ENCODE measurements at places on chromosomes 11 and 22.

DNA sequence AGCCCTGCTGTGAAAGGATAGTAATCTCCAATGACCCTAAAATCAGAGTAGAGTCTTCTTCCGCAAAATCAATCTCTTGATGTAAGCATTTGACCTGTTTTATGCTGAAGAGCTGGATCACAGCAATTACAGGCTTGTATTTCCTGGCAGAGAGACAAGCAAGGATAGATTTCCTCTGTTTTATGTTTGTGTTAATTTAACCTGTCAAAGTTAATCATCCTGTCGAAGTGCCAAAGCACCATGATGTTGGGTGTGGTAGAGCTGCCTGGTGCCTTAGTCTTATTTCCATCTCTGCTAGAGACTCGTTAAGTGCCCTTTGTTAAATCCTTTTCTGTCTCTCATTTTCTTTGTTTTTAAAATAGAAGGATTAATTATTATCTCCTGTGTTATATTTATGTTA is 248.1 kb downstream of the CNTN5 start:
- DNase-seq, result no peak

GRCh38 chr22:29149841-29150555 is 55.7 kb upstream of the EMID1 start:
- peak; percentile 18 for DNase-seq

DNA sequence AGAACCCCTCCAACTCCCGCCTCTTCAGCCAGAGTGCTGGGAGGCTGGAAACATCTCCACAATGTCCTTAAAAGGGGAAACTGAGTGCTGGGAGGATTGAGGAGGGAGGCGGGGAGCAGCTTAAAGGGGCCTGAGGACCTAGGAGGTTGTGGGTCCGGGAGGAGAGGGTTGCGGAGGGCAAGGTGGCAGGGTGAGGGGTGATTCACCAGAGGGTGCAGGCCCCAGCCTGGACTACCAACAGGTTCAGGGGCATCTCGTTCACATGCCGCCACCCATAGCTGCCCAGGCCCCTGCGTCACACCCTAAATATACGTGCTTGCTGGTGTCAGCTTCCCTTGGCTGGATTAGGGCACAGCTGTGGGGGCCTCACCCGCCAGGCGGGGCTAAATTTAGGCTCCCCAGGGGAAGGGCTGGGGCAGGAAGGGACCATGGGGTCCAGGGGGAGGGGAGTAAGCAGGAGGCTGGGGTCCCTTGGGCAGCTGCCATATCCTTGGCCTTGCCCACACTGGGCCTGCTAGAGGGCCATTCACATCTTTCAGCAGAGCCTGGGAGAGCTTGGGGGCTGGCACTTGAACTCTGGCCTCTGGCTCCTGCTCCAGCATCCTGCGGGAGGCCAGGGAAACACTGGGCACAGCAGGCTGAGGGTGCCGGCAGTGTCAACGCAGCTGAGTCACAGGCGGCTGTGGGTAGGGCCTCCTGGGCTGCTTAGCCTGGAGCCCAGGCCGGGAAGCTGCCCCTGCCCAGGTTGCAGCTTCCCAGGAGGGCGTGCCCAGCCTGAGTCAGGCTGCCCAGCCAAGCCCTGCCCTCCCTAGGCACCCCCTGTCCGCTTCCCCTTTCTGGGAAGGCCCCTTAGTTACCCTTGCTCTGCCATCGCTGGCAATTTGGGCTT is 1.3 kb downstream of the EHBP1L1 start:
- no peak for DNase-seq

- DNase-seq, result peak; percentile 55
These were observed 492 bp downstream of the JHY start for GRCh38 chr11:122882857-122883645.

DNA sequence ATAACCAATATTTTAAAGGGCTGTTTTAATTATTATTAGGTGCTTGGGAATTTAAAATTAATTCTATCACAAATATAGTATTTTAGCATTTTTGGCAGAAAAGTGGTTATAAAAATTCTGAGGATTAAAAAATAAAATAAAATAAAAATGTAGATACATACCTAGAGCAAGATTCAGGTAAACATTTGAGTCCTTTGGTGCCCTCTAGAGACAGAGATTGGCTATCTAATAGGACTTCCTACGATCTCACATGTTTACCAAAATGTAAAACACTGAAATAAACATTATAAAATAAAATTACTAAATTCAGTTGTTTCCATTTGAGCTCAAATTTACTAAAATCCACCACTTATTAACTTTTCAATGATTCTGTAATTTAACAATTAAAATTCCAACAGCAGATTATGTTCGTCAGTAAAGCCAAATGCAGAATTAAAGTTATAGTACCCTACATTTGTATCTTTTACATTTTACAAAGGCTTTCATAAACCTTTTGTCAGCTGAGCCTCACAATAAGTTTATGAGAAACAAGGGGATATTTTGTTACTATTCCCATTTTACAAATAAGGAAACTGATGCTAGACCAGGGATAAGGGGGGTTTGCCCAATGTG is 27.7 kb downstream of the SLC36A4 start:
- DNase-seq, result peak; percentile 32

DNA sequence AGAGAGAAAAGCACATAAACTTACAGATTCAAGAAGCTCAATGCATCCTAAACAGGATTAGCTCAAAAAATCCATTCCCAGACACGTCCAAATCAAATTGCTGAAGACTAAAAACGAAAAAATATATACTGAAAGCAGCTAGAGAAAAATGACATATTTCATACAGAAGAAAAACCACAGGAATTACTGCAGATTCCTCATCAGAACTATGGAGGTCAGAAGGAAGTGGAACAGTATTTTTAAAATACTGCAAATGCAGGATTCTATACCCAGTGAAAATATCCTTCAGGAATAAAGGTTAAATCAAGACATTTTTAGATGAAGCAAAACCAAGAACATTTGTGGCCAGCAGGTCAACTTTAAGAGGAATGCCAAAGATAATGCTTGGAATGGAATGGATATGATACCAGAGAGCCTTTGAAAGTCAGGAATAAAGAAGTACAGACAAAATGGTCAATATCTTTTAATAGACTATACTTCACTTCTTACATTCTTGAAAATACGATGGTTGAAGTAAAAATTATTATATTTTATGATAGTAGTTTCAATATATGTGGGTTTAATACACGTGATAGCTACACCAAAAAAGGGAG is 352.9 kb downstream of the CTTN start:
- DNase-seq, result no peak

- no peak for DNase-seq
These were observed 44.6 kb downstream of the RSF1 start for GRCh38 chr11:77775936-77776335.

DNA sequence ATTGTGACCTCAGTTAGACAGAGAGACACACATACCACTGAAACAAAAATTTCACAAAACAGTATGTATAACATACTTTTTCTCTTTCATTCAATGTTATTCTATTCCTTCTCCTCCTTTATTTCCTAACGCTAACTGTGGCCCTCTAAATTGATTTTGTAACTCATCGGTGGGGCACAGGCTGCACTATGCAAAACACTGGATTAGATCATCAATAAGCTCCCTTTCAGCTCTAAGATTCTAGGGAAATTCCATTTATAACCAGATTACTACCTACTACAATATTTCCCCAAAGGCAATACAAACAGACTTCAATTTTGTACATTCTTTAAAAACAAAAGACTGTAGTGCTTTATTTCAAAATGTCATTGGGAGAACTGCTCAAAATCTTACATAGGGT is 6.1 kb downstream of the FJX1 start:
- no peak for DNase-seq

DNA sequence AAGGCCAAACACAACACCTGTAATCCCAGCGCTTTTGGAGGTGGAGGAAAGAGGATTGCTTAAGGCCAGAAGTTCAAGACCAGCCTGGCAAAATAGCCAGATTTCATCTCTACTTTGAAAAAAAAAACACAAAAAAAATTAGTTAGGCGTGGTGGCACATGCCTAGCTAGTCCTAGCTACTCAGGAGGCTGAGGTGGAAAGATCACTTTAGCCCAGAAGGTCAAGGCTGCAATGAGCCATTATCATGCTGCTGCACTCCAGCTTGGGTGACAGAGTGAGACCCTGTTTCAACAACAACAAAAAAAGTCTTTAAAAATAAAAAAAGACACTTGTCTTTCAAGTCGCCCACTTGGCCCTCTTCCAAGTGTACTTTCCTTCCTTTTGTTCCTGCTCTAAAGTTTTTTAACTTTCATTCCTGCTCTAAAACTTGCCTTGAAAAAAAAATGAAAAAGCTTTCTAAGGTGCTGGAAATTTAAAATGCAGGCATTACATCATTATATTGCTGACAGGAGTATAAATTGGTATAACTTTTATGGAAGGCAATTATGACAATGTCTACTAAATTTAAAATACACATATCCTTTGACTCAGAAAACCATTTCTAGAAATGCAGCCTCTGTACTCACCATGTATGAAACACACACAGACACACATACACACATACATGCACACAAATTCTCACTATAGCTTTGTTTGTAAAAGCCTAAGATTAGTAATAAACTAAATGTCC is 12.7 kb downstream of the LIPT2 start:
- DNase-seq, result no peak

- DNase-seq, result peak; percentile 18
These were observed 74.4 kb downstream of the PANX1 start for GRCh38 chr11:94203070-94203469.

- DNase-seq, result no peak
These were observed 189.9 kb downstream of the BCR start for GRCh38 chr22:23370251-23370650.

- DNase-seq, result no peak
These were observed at the start of gene OR51I2 for GRCh38 chr11:5449023-5449422. TSS of gene OR51I2 (plus strand) at chr11:5449323. CDS start at chr11:5453489, 4,166 bp downstream.

GRCh38 chr22:32318361-32318760 is 39.3 kb upstream of the RFPL3 start:
- DNase-seq, result no peak

GRCh38 chr22:42470366-42471082 is 38.3 kb upstream of the NFAM1 start:
- DNase-seq, result peak; percentile 7

DNA sequence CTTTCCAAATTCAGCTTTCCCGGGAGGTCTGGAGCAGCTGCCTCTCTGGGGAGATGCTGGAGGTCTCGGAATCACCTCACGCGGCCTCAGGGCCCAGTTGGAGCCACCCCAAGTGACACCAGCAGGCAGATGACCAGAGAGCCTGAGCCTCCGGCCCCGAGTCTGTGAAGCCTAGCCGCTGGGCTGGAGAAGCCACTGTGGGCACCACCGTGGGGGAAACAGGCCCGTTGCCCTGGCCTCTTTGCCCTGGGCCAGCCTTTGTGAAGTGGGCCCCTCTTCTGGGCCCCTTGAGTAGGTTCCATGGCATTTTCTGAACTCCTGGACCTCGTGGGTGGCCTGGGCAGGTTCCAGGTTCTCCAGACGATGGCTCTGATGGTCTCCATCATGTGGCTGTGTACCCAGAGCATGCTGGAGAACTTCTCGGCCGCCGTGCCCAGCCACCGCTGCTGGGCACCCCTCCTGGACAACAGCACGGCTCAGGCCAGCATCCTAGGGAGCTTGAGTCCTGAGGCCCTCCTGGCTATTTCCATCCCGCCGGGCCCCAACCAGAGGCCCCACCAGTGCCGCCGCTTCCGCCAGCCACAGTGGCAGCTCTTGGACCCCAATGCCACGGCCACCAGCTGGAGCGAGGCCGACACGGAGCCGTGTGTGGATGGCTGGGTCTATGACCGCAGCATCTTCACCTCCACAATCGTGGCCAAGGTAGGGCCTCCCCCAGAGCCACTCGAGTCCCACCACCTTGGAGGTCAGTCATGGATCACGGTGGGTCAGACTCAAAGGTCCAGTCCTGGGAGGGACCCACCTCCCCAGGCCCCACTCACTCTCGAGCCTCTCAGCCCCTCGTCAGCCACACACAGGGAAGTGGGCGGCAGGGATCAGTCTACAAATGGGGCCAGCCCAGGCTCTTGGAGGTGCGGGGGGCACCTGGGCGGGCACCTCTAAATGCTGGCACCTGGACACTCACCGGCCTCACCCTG is 525 bp downstream of the SLC22A12 start:
- no peak for DNase-seq

DNA sequence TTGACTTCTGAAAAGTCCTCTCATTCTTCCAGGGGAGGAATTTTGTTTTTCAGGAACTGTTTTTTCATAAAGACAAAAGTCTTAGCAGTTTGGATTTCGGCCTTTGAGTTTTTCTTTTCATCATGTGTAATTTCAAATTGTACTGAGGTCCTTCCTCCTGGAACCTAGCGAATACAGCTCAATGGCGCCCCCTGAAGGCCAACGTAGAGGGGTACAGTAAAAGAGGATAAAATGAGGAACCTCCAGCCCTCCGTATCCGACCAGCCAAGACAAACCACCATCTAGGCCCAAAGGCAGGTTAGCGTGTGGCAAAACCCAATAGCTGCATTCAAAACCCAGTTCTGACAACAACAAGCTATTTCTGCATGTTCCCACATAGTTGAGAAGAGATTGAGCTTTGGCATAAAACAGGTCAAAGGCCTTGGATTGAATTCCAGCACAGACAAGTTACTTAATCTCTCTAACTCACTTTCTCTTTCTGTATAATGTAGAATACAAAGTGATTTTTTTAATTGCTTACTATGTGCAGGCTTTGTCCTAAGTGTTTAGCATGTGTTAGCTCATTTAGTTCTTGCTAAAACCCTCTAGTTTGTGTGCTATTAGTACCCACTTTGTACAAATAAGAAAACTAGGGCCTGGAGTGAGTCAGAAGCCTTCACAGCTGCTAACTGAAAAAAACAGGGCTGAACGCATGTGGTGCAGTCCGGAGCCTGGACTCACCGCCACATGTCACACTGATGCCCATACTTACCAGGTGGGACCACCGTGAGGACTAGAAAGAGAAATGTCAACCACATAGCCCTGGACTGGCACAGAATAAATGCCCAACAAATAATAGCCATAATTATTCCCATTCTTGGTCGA is 43.2 kb upstream of the ETS1 start:
- peak; percentile 49 for DNase-seq

GRCh38 chr11:130369713-130370112 is 55.0 kb upstream of the ZBTB44 start:
- no peak for DNase-seq

GRCh38 chr11:15099267-15099666 is 15.5 kb upstream of the INSC start:
- no peak for DNase-seq

All from cerebellar cortex (tissue), 1 donor.